ENCODE measurements at places on chromosomes 2 and 18.

DNA sequence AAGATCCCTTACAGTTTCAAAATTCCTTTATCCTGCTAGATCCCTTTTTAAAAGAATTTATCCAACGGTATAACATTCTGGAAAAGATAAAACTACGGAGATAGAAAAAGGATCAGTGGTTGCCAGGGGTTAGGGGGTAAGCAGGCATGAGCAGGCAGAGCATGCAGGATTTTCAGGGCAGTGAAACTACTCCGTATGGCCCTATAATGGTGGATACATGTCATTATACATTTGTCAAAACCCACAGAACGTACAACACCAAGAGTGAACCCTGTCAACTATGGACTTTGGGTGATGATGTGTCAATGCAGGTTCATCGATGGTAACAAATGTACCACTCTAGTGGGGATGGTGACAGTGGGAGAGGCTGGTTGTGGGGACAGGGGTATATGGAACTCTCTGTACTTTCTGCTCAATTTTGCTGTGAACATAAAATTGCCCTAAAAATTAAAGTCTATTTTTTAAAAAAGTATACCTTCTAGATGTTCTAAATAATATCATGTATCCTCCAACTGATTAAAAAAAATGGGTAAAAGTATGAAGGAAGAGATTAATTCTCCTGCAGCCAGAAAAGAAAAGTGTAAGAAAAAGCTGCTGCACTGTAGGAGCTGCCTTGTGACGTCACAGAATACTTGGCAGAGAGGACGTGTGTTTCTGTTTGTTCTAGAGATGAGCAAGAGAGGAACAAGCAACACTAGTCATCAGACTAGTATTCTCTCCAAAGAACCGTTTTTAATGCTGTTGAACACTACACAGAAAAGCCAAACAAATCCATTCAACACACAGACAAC is 23.6 kb downstream of the ANKRD44 start:
- DNase-seq = no peak

DNA sequence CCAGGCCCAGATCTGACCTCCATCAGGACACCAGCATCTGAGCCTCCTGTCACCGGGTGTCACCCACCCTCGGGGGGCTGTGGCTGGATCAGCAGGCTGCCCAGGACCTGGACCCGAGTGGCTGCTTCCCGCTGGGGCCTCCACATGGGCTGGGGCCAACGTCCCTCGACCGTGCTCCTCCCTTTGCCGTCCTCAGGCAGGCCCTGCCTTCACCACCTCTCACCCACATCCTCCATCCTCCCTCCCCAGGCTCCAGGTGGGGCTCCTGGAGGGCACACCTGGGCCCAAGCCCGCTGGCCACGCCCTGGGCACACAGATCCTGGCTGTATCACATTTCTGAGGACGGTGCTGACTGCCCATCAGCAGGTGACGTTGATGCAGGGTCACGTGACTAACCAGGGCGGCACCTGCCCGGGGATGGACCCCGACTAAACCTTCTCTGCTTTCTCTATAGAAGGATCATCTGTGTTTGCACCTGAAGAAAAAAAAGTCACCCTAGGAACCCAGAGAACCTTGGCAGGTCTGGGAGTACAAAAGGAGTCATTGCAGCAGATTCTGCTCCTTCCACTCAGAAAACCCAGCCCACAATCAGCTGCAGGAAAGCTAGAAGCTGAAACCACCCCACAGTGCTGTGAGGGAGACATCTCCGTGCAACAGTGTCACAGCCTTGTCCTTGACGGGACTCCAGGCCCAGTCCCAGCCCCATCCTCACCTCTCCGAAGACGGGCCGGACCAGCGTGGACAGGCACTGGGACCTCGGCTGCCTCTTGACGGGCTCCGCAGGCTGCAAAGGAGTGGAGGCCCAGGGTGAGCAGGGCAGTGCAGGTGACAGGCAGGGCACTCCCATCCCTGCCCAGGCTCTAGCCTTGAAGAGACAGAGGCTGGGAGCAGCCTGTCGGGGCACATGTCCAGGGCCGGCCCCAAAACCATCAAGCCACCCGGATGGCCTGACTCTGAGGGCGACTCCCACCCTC is 11.2 kb downstream of the STK25 start:
- DNase-seq = no peak

DNA sequence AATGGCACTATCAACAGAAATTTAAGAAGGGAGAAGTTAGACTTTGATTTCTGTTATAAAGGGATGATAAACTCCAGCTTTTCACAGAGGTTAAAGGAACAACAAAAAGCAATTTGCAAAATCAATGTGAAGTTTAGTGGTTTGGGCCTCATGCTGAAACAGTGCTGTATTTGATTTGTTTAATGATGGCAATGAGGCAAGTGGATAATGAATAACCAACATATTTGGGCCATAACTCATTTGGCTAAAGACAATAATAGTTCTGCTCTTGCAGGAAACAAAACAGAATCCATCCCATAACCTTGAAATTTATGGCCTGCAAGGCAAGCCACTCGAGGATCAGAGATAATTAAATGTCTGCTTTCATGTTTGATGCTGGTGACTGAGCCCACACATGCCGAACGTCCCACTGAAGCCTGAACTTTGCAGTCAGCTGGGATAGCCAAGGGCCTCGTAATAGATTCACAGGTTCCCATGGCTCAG is 56.5 kb downstream of the TPGS2 start:
- no peak for DNase-seq

DNA sequence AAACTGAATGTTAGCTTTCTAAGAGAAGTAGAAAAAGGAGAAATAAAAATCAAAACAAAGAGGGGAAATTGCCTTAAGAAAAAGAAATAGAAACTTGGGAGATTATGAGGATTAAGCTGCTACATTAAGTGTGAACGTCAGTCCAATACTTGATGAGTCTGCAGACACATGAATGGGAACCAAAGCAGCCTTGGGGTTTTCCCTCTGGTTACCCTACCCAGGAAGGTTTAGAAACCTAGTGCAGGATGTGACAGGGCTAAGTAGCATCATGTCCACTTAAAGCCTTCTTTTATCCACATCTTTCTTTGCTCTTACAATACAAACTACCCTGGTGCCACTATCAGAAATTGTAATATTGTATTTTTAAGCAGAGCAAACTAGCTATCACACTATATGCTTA is 22.3 kb downstream of the SLC35F5 start:
- DNase-seq = no peak

GRCh38 chr2:12002215-12002614 is 255.8 kb downstream of the LPIN1 start:
- no peak for DNase-seq

GRCh38 chr2:30655211-30655610 is 152.0 kb downstream of the CAPN13 start:
- DNase-seq = no peak

GRCh38 chr18:80148326-80149199 is 39.5 kb downstream of the ADNP2 start:
- DNase-seq = no peak

DNA sequence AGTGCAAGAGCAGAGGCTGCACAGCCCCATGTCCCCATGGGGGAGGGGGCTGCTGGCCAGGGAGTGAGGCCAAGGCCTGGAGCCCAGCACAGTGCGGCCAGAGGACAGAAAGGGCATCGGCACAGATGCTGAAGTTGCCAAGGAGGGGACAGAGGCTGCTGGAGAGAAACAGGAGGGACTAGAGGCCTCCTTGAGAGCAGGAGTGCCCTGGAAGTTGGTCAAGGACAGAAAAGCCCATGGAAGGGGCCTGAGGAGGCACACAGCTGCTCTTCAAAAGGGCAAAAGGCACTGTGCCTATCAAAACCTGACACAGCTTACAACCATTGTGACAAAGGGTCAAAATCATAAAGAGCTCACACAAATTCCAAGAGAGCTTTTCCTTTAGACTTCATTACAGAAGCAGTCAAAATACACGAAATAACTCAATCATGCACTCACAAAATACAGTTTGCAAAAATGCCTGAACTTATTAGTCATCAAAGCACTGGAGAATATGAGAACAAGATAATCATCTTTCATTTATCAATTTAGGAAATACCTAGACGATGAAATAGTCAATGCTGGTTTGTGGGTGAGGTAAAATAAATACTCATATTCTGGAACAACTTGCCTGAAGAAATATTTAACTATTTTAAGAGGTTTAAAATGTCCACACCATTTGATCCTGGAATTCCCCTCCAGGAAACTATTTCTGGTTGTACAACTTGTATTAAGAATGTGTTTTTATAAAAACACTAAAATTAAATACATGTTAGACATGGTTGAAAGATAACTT is 79.6 kb downstream of the USP40 start:
- DNase-seq = no peak

- DNase-seq = no peak
Observed at GRCh38 chr2:159968279-159968900, 94.0 kb downstream of the PLA2R1 start.

GRCh38 chr2:11758647-11759046 is 12.2 kb downstream of the LPIN1 start:
- DNase-seq = no peak

GRCh38 chr18:44708451-44709083 is 27.9 kb downstream of the SETBP1 start:
- no peak for DNase-seq

DNA sequence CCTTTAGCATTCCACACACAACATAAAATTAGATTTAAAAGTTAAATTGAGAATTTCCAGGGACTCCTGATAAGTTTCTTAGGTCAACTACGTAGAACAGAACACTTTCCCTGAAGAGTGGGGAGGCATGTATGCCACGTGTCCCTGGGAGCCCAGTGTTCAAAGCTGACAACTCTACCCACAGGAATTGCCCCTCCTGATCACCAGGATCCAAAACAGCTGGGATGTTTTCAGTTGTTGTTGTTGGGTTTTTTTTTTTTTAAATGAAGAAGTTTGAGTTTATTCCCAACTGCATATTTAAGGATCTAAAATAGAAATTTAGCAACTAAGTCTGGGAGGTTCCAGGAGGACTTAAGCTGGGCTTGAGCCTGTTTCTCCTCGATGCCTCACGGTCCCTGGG is 100.5 kb downstream of the TPGS2 start:
- DNase-seq = no peak

DNA sequence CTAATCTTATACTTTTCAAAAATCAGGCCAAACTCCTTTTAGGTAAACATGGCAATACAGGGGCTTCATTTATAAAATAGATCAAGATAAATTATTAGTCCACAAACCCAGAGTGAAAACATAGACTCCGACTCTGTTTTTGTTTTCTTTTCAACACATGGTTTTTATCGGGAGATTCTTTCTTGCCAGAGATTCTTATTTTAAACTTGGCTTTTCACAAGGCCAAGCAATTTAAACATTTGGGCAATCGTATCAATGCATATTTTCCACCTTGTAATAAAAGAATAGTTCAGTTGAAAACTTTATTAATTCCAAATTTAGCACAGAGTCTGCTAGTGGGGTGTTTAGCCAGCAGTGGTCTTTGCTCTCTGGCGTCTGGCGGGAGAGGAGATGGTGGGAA is 71.9 kb downstream of the SOX11 start:
- DNase-seq = no peak

DNA sequence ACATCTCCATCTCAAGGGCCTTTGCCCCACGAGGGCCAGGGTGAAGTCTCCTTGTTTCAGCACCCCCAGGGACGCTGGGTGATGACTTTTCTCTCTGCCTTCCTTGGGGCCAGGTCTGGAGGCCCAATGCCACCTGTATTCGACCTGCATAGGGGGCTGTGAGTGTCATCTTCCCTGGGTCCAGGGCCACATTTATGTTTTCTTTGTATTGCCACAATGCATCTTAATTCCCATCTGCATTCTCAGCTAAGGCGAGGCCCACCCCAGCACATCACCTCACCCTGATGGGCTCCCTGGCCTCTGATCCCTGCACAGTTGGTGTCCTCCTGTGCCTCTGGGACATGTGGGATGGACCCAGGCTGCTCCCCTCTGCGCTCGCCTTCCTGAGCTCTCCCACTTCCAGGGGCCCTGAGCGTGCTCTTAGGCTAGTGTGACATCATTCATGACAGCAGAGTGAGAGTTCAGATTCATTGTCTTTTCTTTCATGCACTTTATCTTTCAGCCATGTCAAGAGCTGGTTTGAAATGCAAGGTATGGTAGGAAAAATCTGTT is 122.0 kb upstream of the COPS8 start:
- DNase-seq = no peak

- DNase-seq = no peak
Observed at GRCh38 chr18:40056079-40056692, 1898.8 kb upstream of the PIK3C3 start.

DNA sequence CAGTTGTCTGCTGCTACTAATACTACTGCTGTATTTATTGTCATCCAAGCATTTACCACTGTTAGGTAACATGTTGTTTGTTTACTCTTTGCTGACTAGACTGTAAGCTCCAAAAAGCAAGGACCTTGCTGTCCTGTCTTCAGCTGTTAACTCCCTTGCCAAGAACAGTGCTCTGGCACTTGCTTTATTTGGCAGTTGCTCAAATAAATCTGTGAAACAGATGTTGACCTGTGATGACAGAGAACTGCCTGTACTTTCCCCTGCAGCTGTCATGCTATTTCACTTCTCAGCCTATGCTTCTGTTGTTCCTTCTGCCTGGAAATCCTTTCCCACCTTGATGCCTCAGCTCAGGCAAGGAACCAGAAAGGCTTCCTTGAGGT is 181.2 kb downstream of the ATAD2B start:
- DNase-seq = no peak

DNA sequence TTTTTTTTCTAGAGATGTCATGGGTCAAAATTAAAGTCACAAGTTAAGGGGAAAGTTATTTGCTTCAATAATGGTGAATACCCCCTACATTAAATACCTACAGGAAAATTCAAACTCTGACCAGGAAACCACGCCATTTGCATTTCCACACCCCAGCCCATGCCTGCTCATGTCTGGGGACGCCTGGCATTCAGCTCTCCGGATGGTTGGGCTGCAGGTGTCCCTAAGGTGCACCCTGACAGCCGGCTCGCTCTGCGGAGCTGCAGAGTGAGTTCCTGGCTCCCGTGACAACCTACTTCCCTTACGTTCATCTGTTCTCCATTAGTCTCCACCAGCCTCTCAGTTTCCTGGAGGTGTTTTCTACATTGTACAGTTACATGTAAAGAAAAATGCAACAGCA is 122.7 kb upstream of the RIOK3 start:
- DNase-seq = no peak

DNA sequence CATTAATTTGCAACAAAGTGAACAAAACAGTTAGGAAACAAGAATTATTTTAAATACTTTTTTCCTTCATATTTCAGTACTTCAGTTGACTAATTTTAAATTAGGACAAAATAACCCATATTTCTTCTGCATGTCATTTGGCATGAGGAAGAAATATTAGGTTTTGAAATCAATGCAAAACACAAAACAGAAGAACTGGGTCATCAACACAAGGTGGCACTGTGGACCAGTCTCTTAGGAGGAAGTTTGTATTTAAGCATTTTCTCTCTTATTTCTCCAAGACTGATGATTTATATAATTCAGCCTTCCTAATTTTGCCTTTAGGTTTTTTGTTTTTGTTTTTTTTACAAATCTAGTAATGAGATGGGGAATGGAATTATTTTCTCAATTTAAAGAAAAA is 352.8 kb upstream of the KCNH7 start:
- no peak for DNase-seq

- DNase-seq = no peak
Observed at GRCh38 chr2:75792146-75792545, 81.4 kb upstream of the GCFC2 start.

DNA sequence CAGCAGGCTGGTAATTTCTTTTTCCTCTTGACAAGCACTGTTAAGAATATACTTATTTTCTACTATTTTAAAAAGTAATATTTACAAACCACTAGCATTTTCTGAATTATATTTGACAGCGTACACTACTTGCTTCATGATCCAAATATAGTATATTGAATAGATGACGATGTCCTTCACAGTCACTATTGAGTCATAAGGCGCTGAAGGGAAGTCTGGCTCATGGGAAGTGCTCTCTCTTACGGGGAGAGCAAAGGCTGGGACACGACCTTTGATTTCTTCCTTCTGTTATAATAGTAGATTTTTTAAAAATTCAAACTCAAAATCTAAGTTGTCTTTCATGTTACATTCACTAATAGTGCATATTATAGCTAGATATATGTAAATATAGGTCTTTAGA is 357.1 kb downstream of the SOCS6 start:
- no peak for DNase-seq
